IgD-negative memory B cell (primary cell): ENCODE measurements at places on chromosomes 4 and X. TPM values are rescaled to one million over a fixed set of nuclear protein-coding genes. Genes with fewer than 3 reads are reported as not detected.

CLDN34 gene
- not detected for polyA plus RNA-seq

GPRIN3 gene
- 0.50 TPM for polyA plus RNA-seq

TMPRSS11A gene
- polyA plus RNA-seq = not detected

HEPH gene
- polyA plus RNA-seq = not detected

ERVMER34-1 gene
- polyA plus RNA-seq = not detected

CTAG2 gene
- polyA plus RNA-seq = not detected

RTL9 gene
- not detected for polyA plus RNA-seq

GIMD1 gene
- not detected for polyA plus RNA-seq

OPRPN gene
- polyA plus RNA-seq = not detected

COL4A5 gene
- polyA plus RNA-seq = not detected

RGN gene
- polyA plus RNA-seq = not detected

WAS gene
- 26.5 TPM for polyA plus RNA-seq

FAM241A gene
- polyA plus RNA-seq = 1.2 TPM

FAT1 gene
- not detected for polyA plus RNA-seq

CLIC2 gene
- not detected for polyA plus RNA-seq

CSN1S1 gene
- not detected for polyA plus RNA-seq

CCDC158 gene
- not detected for polyA plus RNA-seq

C1QTNF7 gene
- not detected for polyA plus RNA-seq

RXFP1 gene
- not detected for polyA plus RNA-seq

UBQLN2 gene
- 37.5 TPM for polyA plus RNA-seq

UCP1 gene
- polyA plus RNA-seq = not detected

APOOL gene
- 5.9 TPM for polyA plus RNA-seq

UGDH gene
- 20.0 TPM for polyA plus RNA-seq

PABPC1L2B gene
- polyA plus RNA-seq = not detected

MAGEA9B gene
- 0.46 TPM for polyA plus RNA-seq

ARR3 gene
- polyA plus RNA-seq = not detected

USP51 gene
- 0.45 TPM for polyA plus RNA-seq
